ENCODE measurements at places on chromosomes 4 and X.

- no peak for DNase-seq
Observed at GRCh38 chr4:38548256-38548655, 115.7 kb upstream of the KLF3 start.

- DNase-seq, result no peak
Observed at GRCh38 chrX:127764674-127765073, 287.5 kb downstream of the ACTRT1 start.

- DNase-seq, result no peak
Observed at GRCh38 chr4:40486534-40486933, 143.1 kb downstream of the RBM47 start.

- DNase-seq, result no peak
Observed at GRCh38 chr4:929096-929765, 2.9 kb downstream of the GAK start.

DNA sequence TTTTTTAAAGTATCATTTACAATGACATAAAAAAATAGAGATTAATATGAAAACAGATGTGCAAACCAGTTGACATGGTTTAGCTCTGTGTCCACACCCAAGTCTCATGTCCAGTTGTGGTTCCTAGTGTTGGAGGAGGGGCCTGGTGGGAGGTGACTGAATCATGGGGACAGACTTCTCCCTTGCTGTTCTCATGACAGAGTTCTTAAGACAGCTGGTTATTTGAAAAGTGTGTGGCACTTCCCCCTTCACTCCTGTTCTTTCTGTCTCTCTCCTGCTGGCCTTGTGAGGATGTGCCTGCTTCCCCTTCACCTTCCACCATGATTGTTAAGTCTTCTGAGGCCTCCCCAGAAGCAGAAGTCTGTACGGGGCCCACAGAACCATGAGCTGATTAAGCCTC is 23.8 kb downstream of the CNOT6L start:
- no peak for DNase-seq

DNA sequence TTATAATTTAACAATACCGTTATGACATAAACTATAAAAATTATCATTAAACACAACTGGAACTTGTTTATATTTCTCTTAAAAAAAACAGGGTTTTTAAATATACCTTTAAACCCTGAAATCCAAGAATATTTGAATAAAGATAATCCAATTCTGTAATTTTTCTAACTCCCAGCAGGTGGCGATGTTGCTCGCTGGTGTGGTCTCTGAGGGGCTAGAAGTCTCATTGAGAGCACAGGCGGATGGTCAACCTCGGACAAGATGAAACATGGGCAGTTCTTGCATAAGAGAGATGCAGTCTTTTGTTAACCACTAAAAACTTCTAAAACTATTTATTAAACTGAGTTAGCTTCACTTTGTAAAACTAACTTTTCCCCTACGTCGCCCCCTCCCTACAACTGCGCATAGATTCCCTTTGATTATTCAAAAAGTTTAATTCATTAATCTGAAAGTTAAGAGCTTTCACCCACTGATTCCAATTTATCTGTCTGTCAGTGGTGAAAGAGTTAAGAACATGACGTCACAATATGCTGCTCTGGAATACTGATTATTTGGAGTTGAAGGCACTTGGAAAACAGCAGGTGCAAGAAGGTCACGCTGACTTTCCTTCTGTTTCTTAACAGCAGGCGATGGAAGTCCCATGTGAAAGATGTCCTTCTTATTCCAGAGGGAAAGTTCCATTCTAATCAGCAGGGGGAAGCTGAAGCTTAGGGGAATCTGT is 29.5 kb downstream of the DMP1 start:
- DNase-seq, result no peak

DNA sequence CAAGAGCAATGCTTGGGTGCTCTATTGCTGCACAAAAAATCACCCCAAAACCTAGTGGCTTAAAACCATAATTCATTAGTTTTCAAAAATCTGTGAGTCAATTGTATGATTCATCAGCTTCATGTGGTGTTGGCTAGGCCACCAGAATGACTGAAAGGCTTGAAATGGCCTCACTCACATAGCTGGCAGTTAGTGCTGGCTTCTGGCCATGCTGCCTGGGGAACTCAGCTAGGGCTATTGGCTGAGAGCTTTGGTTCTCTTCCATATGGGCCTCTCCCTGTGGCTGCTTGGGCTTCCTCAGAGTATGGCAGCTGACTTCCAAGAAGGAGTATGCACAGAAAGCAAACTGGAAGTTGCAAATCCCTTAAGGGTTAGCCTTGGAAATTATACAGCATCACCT is 3.1 kb upstream of the MTMR1 start:
- no peak for DNase-seq

- no peak for DNase-seq
Observed at GRCh38 chr4:60562334-60562733, 637.8 kb upstream of the ADGRL3 start.

DNA sequence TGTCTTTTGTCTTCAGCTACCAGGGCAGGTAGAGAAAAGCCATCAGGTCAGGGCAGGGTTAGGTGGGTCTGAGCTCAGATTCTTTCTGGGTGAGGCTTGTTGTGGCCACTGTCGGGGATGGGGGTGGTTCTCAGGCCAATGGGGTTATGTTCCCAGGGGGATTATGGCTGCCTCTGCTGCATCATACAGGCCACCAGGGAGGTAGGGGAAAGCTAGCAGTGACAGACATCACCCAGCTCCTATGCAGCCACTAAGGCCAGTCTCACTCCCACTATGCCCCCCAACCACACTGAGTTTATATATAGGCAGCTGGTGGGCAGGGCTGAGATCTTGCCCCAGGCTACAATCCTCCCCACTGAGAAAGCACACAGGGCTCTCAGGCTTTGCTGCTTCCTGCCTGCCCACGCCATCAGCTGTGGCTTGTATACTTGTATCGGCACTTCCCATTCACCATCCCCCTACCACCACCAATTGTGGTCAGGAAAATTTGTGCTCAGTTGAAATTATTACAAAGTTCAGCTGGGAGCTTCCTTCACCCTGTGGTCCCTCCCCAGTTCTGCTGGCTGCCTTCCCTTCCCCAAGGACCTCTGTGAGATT is 72.6 kb upstream of the PTPN13 start:
- DNase-seq, result no peak

Data from left forelimb (tissue), 1 donor.